NB4 (cell line): ENCODE measurements at places on chromosomes 3 and 15.
A peak's percentile ranks its signal among the peaks of the same experiment; 100 is the strongest.

DNA sequence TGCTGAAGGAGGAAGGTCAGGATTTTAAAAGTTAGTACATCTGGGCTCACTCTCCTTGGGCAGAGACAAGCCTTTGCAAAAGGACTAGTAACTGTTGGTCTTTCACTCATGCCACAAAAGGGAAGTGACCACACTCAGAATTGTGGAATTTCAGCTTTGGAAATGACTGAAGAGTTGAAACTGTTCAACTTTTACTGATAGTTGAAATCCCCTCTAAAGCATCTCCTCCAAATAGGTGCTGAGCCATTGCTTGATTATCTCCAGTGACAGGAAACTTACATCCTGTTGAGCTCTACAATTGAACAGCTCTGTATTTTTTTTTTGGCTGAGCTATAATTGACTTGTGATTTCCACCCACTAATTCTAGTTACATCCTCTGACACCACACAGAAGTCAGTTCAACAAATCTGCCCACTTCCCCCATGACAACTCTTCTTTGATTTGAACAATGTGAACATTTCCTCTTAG, 254.8 kb upstream of the TPRG1 start:
- DNase-seq, result no peak

- DNase-seq, result no peak
These were observed 343.0 kb downstream of the MFSD1 start for GRCh38 chr3:159144891-159145290.

DNA sequence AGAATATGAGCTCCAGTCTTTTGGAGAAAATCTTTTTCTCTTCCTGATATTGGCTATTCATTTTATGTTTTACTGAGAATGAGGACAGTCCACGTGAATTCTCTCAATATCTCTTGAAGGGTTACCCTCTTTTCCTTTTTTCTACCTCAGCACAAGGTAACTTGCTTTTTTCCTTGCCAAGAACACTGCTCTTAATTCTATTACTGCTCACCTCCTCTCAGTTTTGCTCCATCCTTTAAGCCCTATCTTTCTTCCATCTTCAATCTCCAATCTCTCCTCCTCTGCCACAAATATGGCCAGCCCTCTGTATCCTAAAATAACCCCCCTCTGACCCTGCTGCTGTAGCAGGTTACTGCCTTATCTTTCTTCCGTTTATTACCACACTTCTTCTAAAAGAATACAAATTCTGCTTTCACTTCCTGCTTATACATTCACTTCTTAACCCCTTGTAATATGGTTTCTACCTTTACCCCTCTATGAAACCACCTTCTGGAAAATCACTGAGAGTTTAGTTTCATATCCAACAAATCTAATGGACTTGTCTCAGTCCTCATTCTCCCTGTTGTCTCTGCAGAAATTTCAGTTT, 89.0 kb downstream of the NFKBIZ start:
- DNase-seq, result peak; percentile 73

GRCh38 chr3:123159926-123160635, 41.7 kb upstream of the SEC22A start:
- no peak for DNase-seq

GRCh38 chr3:140630866-140631265, 47.0 kb upstream of the TRIM42 start:
- DNase-seq, result no peak

GRCh38 chr15:76964157-76964556, 30.8 kb upstream of the PSTPIP1 start:
- DNase-seq, result no peak

DNA sequence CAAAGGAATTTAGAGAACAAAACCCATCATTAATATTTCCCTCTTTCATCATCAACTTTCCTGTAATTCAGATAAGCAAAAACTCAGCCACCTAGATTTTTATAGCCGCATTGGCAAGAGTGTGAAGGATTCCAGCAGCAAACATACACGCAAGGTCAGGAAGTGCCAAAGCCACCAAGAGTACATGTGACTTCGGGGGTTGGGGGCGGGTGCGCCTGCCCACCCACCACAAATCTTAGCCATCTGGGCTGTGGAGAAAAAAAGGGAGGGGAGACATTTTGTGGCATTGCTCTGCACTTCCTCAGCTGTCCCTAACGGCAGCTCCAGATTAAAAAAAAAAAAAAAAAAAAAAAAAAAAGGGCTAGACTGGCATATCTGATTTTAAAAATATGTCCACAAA, 148.4 kb downstream of the TNIK start:
- peak; percentile 77 for DNase-seq

- no peak for DNase-seq
These were observed 32.3 kb downstream of the NOX5 start for GRCh38 chr15:69046781-69047180.

- DNase-seq, result no peak
These were observed 274.0 kb upstream of the TGFBR2 start for GRCh38 chr3:30332196-30333021.

GRCh38 chr15:80991421-80991820, 1.8 kb upstream of the MESD start:
- DNase-seq, result peak; percentile 48

- no peak for DNase-seq
These were observed 694 bp downstream of the PLAAT1 start for GRCh38 chr3:193241716-193242115.

DNA sequence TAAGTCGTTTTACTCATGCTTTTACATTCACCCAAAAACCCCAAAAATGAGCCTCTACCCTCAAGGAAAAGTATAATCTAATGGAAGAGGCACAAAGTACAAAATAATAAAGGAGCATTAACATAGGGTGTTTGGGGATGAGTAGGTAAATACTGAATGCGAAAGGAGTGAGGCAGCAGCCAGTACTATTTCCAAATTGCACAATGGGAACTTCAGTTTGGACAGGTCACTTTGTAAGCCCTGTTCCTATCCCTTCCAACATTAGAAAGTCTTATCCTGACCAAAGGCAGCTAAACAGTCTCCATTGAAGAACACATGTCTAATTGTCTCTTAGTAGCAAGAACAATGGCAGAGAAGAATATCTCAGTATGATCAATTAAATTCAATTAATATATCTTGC, 728.3 kb downstream of the GBE1 start:
- DNase-seq, result no peak

DNA sequence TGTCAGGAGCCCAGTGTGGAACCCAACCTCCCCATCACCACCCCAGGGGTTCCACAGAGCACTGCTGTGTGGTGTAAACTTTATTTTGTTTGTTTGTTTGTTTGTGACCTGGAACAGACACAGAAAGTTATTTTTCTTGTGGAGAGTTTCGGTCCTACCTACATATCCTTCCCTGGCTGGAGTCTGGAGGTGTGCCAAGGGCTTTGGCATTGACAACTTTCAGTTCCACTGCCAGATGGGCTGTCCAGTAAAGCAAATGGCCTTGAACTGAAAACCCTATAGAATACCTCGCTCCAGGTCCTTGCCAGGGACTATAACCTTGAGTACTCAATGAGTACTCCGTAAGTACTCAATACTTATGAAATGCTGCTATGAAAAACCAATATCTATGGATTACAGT, 103.5 kb downstream of the MITF start:
- DNase-seq, result no peak

DNA sequence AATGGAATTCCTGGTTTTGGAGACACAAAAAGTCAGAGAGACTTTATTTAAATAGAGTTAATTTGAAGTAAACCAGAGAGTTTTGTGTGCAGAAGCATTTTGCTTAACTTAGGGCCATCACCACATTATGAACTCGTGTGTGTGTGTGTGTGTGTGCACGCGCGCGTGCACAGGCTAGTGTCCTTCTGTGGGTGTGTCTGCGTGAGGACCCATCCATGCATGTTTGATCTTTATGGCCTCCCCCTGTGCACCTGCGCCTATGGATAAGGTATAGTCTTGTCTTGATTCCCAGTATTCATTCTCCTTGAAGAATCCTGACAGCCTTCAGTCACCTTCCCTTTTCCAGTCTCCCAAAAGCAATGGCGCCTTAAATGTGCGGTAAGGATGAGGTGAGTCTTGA, 26.0 kb downstream of the MUC20 start:
- DNase-seq, result no peak

DNA sequence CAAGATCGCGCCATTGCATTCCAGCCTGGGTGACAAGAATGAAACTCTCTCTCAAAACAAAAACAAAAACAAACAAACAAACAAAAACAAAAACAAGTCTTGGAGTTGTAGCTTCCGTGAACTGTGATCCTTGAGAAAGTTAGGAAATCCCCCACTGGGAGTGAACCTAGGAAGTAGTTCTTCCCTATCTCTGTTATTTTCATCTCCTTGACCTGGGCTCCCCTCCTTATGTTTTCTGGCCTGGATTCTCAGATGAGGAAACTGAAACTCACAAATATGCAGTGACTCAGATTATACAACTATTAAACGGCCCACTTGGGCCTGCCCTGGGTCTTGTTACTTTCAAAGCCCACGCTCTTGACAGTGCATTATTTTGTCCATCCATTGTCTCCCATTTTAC, 29.7 kb downstream of the SAXO2 start:
- DNase-seq, result no peak

DNA sequence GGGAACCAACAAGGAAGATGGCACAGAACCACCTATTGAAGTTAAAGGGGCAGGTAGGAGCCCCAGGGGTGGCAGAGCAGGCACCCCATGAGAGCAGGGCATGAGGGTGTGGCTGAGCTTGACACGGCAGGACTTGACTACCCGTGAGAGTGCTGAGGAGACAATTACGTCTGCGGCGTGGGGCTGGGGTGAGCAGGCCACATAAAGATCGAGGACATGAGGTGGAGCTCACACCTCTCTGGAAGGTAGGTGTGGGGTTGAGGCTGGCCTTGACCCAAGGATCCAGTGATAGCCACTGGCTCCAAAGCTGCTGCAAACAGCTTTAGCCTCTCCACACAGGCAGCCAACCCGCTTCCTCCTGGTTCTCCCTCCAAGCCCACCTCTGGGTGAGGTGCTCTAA, 64.5 kb downstream of the PCSK6 start:
- DNase-seq, result no peak

DNA sequence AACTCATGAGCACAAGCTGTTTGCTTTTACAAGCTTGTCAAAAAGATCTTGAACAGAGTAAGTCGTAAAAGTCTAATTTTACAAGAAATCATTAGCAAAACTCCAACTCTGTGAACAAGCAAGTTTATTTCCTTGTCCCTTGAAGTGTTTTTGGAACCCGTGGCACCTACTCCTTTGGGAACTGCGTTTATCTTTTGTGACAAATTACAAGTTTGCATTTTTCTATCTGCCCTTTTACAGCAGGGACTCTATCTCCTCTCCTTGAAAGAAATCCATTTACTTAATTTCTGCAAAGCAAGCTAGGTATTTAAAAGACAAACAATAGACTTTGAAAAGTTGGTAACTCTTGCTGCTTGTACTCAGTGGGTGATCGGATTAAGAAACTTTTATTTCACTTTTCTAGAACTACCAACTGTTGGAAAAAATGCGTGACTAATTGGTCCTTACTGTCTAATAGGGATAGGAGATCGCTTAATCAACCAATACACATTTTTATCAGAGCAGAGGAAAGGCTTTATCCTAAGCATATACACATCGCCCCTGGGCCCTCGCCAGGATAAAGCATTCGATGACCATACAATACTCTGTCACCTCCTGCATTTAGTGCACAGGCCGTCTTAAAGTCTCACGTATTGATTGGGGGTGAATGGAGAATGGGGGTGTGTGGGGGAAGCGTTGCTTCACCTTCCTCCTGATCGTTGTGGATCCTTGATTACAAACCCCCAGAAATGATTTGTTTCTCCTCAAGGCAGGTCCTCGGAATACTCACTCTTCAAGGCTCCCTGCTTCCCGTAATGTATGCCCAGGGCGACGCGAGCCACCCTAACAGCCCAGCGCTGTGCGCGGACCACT, 1.7 kb downstream of the PRTG start:
- no peak for DNase-seq

DNA sequence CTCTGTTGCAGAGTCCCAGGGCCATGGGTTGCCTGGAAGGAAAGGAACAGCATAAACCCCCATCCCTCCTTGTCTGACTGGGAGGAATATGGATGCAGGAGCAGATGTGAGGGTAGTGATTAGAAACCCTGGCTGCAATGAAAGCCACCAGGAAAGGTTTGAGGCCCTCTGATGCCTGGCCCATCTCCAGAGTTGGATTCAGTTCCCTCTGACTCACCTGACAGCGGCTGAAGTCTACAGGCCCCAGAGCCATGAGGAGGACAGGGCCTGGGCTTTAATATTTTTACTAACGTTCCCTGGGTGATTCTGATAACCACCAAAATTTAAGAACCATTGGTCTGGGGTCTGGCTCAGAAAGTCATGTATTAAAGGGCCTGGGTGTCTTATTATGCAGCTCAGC, 214.0 kb downstream of the EPHB1 start:
- DNase-seq, result no peak

DNA sequence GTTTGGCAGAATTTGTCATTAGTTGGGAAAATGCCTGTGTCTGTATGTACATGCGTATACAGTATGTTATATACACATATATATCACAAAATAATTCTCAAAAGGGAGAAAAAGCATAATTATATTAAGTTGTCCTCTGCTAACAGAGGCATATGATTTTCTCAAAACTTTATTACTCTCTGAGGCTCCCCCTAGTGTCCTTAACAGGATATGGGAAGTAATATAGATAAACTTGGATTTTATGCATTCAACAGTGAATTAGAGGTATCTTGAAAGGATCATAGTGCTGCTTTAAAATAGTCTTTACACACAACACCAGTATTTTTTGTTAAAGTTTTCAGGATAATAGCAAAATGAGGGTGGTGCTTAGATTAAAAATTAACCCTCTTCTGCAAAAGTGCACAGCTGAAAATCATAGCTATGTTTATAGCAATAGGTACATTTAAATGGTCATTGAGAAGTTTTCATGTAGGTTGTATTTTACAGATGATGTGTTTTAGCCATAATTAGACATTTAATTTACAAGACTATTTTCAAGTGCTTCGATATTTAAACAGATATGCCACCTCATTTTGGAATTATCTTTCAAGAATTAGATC, 454.0 kb upstream of the ROBO2 start:
- peak; percentile 11 for DNase-seq

DNA sequence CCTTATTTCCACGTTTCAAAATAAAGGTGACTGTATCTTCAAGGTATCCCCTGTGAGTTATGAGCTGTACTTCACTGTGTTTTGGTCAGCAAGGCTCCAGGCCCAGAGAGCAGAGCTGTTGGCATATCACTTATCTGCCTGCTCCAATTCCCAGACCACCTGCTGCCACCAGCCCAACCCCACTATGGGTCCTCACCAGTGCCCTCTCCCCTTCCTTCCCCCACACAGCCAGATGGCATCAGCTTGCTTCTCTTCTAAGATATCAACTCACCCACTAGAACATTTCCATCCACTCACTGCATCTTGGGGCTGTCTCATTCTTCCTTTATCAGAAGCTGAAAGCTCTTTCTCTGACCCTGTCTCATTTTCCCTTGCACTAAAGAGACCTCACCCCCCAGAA, 136.9 kb upstream of the EIF1B start:
- DNase-seq, result no peak

- peak; percentile 49 for DNase-seq
These were observed 23.8 kb downstream of the VPS39 start for GRCh38 chr15:42184296-42184695.

GRCh38 chr3:136567599-136568188, 184.5 kb downstream of the STAG1 start:
- no peak for DNase-seq

GRCh38 chr3:141878326-141878725, 1.9 kb downstream of the ATP1B3 start:
- peak; percentile 57 for DNase-seq

GRCh38 chr15:73637527-73637926, 4.3 kb upstream of the NPTN start:
- DNase-seq, result no peak
